ENCODE measurements at places on chromosomes 5 and 9.
A peak's percentile ranks its signal among the peaks of the same experiment; 100 is the strongest.

GRCh38 chr5:172052450-172053236 lies 46.2 kb upstream of the FBXW11 start:
- DNase-seq: no peak

GRCh38 chr5:143094087-143094521 lies 309.4 kb downstream of the NR3C1 start:
- no peak for DNase-seq

- DNase-seq: no peak
These were observed 220.1 kb downstream of the PIK3R1 start for GRCh38 chr5:68435611-68436010.

DNA sequence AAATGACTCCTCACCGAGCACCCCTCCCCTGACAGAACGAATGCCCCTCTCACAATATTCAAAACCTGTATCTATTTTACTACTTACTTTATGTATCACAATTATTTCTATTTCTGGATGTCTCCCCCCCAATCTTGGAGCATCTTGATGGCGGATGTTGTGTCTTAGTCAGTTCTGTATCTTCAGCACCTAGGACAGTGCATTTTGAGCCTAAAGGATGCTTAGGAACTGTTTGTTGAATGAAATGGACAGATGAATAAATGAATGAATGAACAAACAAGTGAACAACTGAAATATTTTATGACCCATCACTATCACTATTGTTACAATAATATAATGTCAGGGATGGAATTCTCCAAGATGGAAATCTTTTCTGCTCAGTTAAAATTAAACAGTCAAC lies 295.7 kb downstream of the DNAH5 start:
- no peak for DNase-seq

- peak; percentile 82 for DNase-seq
These were observed 27.6 kb downstream of the TLX3 start for GRCh38 chr5:171336521-171337209.

DNA sequence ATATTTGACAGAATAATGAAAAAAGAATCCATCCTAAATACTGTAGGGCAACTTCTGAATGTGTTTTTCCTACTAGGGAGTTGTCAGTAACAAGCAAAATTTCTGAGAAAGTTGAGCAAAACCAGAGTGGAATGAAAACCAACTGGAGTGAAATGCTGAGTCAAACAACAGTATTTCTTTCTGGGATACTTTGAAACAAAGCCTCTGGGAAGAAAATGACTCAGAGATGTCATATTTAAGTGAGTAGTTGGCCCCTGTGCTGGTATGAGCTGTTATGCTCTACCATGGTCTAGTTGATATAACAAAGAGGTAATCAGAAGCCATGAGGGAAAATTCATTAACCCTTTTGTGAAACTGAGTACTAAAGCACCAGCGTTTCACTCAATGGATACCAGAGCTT lies 372.1 kb upstream of the C9orf72 start:
- DNase-seq: no peak

DNA sequence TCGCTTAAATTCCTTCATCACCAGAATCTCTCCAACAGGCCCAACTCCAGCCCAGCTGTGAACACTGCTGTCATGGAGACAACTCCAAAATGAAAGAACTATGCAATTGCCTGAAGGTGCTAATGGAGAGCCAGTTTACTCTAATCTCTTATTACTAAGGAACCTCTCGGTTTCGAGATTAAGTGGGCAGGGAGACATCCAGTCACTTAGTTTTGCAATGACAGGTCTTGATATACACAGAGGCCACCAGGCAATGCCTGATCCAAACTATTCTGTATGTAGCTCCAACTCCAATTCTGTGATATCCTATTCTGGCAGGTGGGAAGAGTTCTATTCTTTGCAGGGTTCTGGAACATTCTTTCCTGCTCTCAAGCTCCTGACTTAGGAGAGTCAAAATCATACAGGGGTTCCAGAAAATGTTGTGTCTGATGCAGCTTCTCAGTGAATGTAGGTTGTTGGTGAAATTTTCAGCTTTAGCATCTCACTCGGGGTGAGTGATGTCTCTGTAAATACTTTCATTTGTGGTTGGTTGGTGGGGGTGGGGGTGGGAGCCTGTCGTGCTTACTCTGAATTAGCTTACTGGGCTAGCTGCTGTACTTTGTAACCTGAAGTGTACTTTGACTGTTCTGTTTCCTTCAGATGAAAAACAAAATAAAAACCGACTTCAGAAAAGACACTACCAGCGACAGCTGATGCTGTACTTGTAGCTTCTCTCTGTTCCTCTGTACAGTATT lies 170.9 kb downstream of the PALM2AKAP2 start:
- no peak for DNase-seq

DNA sequence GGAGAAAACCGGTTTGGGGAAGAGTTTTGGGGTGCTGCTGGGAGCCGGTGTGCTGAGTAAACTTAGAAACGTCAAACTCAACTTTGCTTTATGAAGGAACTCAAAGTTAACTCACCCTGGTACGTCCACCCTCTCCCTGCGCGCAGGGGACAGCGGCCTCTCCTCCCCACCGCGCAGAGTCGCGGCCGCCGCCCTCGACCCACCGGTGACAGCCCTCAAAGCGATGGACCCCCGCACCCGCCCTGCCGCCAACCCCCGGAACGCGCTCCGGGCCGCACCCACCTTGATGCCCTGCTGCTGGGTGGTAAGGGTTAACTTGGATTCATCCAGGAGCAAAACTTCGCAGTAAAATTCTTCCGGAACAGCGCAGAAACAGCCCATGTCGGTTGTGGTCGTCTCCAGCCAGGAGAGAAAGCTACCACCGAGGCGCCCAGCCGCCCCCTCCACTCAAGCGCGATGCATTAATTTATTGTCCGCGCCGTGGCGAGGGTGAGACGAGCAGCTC lies 366 bp downstream of the EPB41L4A start:
- no peak for DNase-seq

GRCh38 chr5:1542781-1543180 lies 19.0 kb upstream of the LPCAT1 start:
- no peak for DNase-seq

DNA sequence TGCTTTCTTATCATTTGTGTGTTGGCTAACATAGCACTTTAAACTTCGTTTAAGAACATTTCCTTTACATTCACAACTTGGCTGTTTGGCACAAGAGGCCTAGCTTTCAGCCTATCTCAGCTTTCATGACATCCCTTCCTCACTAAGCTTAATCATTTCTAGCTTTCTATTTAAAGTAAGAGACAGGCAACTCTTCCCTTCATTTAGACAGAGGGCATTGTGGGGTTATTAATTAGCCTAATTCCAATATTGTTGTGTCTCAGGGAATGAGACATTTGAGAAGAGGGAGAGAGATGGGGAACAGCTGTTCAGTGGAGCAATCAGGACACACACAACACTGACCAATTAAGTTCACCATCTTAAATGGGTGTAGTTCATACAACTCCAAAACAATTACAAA lies 51.0 kb upstream of the OR2K2 start:
- no peak for DNase-seq
